ENCODE measurements at places on chromosomes 5 and 9. TPM values are rescaled to one million over a fixed set of nuclear protein-coding genes. Genes with fewer than 3 reads are reported as not detected.

Gene ALDH1A1
- total RNA-seq: 238 TPM

Gene SPINK6
- not detected for total RNA-seq

Gene POU5F2
- 1.8 TPM for total RNA-seq

Gene TRIM7
- total RNA-seq: 4.3 TPM

Gene MARCHF3
- total RNA-seq: 14.3 TPM

Gene TNFSF8
- total RNA-seq: 3.5 TPM

Gene HTR4
- total RNA-seq: not detected

Gene NAIP
- total RNA-seq: 43.9 TPM

Gene FRMD3
- total RNA-seq: 9.7 TPM

Gene AGXT2
- not detected for total RNA-seq

Gene TLX3
- total RNA-seq: not detected

Gene ORM2
- total RNA-seq: 3.1 TPM

Gene FAM221B
- 0.32 TPM for total RNA-seq

Gene ANKRD18B
- total RNA-seq: 0.65 TPM

Gene SPATA9
- not detected for total RNA-seq

Gene CCNB1
- total RNA-seq: 4.4 TPM

Gene LHX2
- total RNA-seq: not detected

Gene TMEM232
- 11.4 TPM for total RNA-seq

Gene CFAP77
- total RNA-seq: 3.7 TPM

Gene IL7R
- 168 TPM for total RNA-seq

Gene OR13C9
- total RNA-seq: not detected

Gene PCDHA12
- total RNA-seq: 6.6 TPM

Gene SOHLH1
- total RNA-seq: not detected

Gene TRAF2
- 16.5 TPM for total RNA-seq

Gene TMEM215
- total RNA-seq: 0.09 TPM

Gene FOXE1
- total RNA-seq: not detected

Gene NUTM2G
- total RNA-seq: not detected

Gene ENTREP1
- 30.1 TPM for total RNA-seq

Gene SERINC5
- 52.6 TPM for total RNA-seq

Gene PHF24
- 1.3 TPM for total RNA-seq

Gene MYMK
- not detected for total RNA-seq

Gene BTNL3
- not detected for total RNA-seq

Gene TMEFF1
- total RNA-seq: 0.80 TPM

Gene MYO10
- total RNA-seq: 51.5 TPM

Gene SLC6A7
- total RNA-seq: not detected

Gene TXNDC8
- total RNA-seq: not detected

Gene ADAMTSL2
- 10.1 TPM for total RNA-seq

Gene C9orf50
- total RNA-seq: not detected

Gene RNF183
- total RNA-seq: not detected

Gene FGF1
- total RNA-seq: 0.97 TPM

Gene OBP2B
- total RNA-seq: not detected

Gene PTGES
- 3.9 TPM for total RNA-seq

All from lower lobe of right lung (tissue), 2 donors.